Temporal lobe (tissue), 4 donors: ENCODE measurements at places on chromosomes 5 and 9. TPM values are rescaled to one million over a fixed set of nuclear protein-coding genes. Genes with fewer than 3 reads are reported as not detected.

The SLC6A7 gene
- total RNA-seq: 1.5 TPM

The KCNV2 gene
- total RNA-seq: not detected

The GLIPR2 gene
- total RNA-seq: 3.9 TPM

The KIF12 gene
- total RNA-seq: 0.49 TPM

The ADCY2 gene
- 30.2 TPM for total RNA-seq

The SLC36A1 gene
- total RNA-seq: 7.6 TPM

The CDO1 gene
- 62.7 TPM for total RNA-seq

The RGS7BP gene
- total RNA-seq: 7.6 TPM

The WNK2 gene
- 30.7 TPM for total RNA-seq

The GGTA1 gene
- total RNA-seq: 1.7 TPM

The PRSS3 gene
- 0.25 TPM for total RNA-seq

The OXCT1 gene
- total RNA-seq: 52.9 TPM

The AMACR gene
- 4.4 TPM for total RNA-seq

The QRFP gene
- not detected for total RNA-seq

The LRRC19 gene
- under 0.01 TPM for total RNA-seq

The PCDHA2 gene
- 8.4 TPM for total RNA-seq

The BTNL8 gene
- total RNA-seq: under 0.01 TPM

The SPATA31A6 gene
- not detected for total RNA-seq

The PCDHB8 gene
- total RNA-seq: 4.9 TPM

The FSD1L gene
- total RNA-seq: 112 TPM

The SLC4A9 gene
- under 0.01 TPM for total RNA-seq

The SH3RF2 gene
- 0.25 TPM for total RNA-seq

The TSSK1B gene
- not detected for total RNA-seq

The SYK gene
- total RNA-seq: 1.2 TPM

The SLC1A3 gene
- total RNA-seq: 188 TPM

The PTPRD gene
- total RNA-seq: 205 TPM

The MEF2C gene
- 951 TPM for total RNA-seq

The PRRT1B gene
- total RNA-seq: not detected

The IL5 gene
- total RNA-seq: not detected
